ENCODE measurements at places on chromosomes 11 and 22. TPM values are rescaled to one million over a fixed set of nuclear protein-coding genes. Genes with fewer than 3 reads are reported as not detected.

Gene MTMR3
- total RNA-seq, result 59.3 TPM

Gene IL10RA
- 1.2 TPM for total RNA-seq

Gene TSGA10IP
- total RNA-seq, result not detected

Gene TTLL1
- 44.5 TPM for total RNA-seq

Gene GRIK4
- total RNA-seq, result 4.4 TPM

Gene BACE1-AS
- total RNA-seq, result 6.9 TPM

Gene LRRN4CL
- 0.25 TPM for total RNA-seq

Gene LIPT2
- 1.2 TPM for total RNA-seq

Gene TMEM121B
- 15.5 TPM for total RNA-seq

Gene SLC6A5
- under 0.01 TPM for total RNA-seq

Gene RCOR2
- 7.9 TPM for total RNA-seq

Gene SGSM1
- 10.1 TPM for total RNA-seq

Gene ILK
- 42.5 TPM for total RNA-seq

Gene CYTH4
- 0.98 TPM for total RNA-seq

Gene POU2AF2
- not detected for total RNA-seq

Gene BDNF
- 5.2 TPM for total RNA-seq

Gene SLC5A12
- 0.25 TPM for total RNA-seq

Gene BTG4
- not detected for total RNA-seq

Gene PANX3
- total RNA-seq, result 0.25 TPM

Gene PNPLA3
- total RNA-seq, result 17.2 TPM

Gene OVCH2
- total RNA-seq, result not detected

Gene PATE4
- not detected for total RNA-seq

Gene BARX2
- under 0.01 TPM for total RNA-seq

Gene CDC45
- 0.49 TPM for total RNA-seq

Gene CHRNA10
- total RNA-seq, result 0.25 TPM

Gene MIAT
- total RNA-seq, result 87.3 TPM

Gene SAC3D1
- 3.0 TPM for total RNA-seq

Gene TTC28
- total RNA-seq, result 132 TPM

Gene PIM3
- total RNA-seq, result 8.9 TPM

Gene PKNOX2
- total RNA-seq, result 5.4 TPM

Gene C11orf52
- not detected for total RNA-seq

Gene PIH1D2
- 1.5 TPM for total RNA-seq

Gene MYOD1
- total RNA-seq, result not detected

Gene MGAT3
- 25.6 TPM for total RNA-seq

Gene FXYD6
- 149 TPM for total RNA-seq

Gene ACRV1
- 0.25 TPM for total RNA-seq

Gene RAG2
- not detected for total RNA-seq

Gene OR8G1
- total RNA-seq, result not detected

Gene ENTHD1
- total RNA-seq, result not detected

Gene WBP2NL
- total RNA-seq, result 3.7 TPM

Gene APOA4
- total RNA-seq, result not detected

Gene LRRC10B
- total RNA-seq, result 2.5 TPM

Gene MOV10L1
- total RNA-seq, result 2.5 TPM

Gene PLAAT5
- total RNA-seq, result 1.5 TPM

Gene MISFA
- total RNA-seq, result 0.74 TPM

Gene PYGM
- total RNA-seq, result 1.5 TPM

Gene CALCA
- total RNA-seq, result not detected

Gene SLC25A18
- 5.4 TPM for total RNA-seq

Gene SLC43A1
- total RNA-seq, result 1.2 TPM

Gene LRRC55
- total RNA-seq, result 24.8 TPM

Gene SERPING1
- 11.3 TPM for total RNA-seq

Gene OR51B2
- total RNA-seq, result 0.49 TPM

Gene ACR
- not detected for total RNA-seq

Gene RPS13
- 986 TPM for total RNA-seq

Gene IL18
- 2.0 TPM for total RNA-seq
